ENCODE measurements at places on chromosomes 2 and 18. TPM values are rescaled to one million over a fixed set of nuclear protein-coding genes. Genes with fewer than 3 reads are reported as not detected.

DNA sequence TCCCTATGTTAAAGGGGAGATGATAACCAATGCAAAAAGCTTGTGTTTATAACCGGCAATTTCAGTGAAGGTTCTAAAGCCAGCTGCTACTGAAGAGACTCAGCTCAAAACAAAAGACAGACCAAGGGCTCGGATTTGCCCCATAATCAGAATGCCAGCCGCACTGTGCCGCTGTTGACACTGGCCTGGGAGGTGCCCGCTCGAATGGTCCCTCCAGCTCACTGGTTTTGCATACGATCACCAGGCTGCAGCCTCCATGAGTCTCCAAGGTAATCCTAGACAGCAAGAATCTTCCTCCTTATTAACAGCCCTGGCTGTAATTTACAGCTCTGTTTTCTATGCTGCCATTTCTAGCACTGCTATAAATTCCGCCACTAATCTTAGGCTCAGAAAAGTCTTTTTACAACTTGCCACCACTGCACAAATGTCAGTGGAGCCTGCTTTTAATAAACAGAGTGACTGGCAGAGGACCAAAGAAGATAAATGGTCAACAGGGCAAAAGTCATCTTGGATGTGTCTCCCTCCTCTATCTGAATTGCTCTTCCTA is 155.7 kb upstream of the SH3BP4 start:
- DNase-seq, result no peak

GRCh38 chr2:42917425-42917927 is 125.1 kb upstream of the HAAO start:
- DNase-seq, result no peak

GRCh38 chr18:62209046-62209445 is 22.0 kb downstream of the RELCH start:
- DNase-seq, result no peak

FBXO48 gene
- total RNA-seq, result 1.5 TPM

GCG gene
- total RNA-seq, result not detected

ALK gene
- total RNA-seq, result 6.4 TPM

DNA sequence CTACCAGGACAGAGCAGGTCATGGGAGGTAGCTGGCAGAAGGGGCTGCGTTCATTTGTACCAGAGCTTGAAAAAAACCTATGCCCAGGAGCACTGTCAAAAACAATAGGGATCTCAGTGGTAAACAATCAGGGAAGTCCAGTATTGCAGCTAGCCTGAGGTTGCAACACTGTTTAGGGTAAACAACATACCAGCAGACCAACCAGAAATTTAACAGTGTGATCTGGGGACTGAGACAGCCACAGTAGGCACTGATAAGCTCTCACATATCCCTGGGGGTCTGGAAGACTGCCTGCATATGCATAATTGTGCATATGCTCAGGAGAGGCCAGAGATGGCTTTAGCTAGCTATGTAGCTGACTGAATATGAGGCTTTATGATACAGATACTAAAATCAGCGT is 12.0 kb upstream of the ZCCHC2 start:
- no peak for DNase-seq

- DNase-seq, result no peak
Measured at GRCh38 chr2:96767135-96767871, 6.6 kb downstream of the CNNM4 start.

G6PC2 gene
- not detected for total RNA-seq

MTIF2 gene
- total RNA-seq, result 14.6 TPM

DNA sequence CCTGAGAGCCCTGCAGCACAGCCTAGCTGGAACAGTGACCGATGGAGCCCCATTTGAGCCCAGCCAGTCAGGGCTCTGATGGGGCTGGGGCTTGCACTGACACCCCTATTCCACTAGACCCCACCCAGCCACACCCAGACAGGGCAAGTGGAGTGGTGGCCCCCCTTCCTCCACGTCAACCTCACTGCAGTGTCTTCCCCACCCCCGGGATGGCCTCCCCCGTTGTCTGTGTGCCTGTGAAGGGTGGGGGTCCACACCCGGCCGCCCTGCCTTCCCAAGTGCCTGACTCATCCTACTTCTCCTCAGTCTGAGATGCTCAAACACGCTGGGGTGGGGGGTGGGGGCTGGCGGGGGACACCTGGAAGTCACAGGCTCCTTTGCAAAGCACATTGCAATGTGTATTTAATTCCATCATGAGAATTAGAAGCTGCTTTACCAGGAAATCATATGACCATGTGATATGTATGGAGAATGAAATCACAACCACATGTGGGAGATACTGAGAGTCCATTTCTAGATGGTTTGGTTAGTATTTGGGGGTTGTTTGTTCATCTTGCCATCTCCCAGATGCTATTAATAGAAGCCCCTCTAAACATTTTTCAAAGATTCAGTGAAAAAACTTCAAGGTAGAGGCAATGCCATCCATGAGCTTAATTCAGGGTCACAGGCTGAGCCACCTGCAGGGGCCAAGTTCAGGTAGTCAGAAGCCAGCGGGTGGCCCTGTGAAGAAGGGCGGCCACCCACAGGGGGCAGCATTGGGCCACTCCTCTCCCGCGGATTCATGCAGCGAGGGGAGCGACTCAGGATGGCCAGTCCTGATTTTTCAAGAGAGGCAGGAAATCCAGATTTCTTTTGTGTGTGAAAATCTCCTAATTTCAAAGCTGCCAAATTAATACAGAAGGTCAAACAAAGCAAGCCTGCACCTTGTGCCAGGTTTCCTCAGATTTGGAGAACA is 22.7 kb upstream of the GMPPA start:
- peak; percentile 79 for DNase-seq

DNA sequence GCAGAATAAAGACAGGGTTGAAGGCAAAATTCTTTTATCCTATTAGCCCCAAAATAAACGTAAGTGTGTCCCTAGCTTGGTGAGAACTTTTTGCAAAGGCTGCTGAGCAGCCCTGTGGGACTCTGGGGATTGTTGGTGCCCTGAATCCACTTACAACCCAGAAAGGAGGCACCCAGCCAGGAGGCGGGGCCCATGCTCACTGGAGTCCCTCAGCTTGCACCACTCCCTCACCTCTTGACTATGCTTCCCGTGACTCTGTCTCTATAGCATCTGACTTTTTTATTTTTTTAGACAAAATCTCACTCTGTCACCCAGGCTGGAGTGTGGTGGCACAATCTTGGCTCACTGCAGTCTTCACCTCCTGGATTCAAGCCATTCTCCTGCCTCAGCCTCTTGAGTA is 15.8 kb upstream of the COL6A3 start:
- DNase-seq, result no peak

GKN1 gene
- not detected for total RNA-seq

DNA sequence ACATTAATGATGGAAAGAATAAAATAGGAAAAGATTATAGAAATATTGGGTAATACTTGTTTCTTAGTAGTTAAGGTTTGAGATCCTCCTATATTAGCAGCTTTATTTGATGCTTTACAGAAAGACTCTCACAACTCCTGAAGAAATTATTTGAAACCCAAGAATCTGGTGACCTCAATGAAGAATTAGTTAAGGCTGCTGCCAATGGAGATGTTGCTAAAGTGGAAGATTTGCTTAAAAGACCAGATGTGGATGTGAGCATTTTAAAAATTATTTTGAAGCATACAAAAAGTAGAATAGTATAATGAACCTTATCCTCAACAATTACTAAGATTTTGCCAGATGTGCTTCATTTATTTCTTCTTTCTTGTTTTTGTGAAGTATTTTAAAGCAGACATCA is 59.1 kb downstream of the MIB1 start:
- no peak for DNase-seq

TMEM198 gene
- total RNA-seq, result 13.0 TPM

DNA sequence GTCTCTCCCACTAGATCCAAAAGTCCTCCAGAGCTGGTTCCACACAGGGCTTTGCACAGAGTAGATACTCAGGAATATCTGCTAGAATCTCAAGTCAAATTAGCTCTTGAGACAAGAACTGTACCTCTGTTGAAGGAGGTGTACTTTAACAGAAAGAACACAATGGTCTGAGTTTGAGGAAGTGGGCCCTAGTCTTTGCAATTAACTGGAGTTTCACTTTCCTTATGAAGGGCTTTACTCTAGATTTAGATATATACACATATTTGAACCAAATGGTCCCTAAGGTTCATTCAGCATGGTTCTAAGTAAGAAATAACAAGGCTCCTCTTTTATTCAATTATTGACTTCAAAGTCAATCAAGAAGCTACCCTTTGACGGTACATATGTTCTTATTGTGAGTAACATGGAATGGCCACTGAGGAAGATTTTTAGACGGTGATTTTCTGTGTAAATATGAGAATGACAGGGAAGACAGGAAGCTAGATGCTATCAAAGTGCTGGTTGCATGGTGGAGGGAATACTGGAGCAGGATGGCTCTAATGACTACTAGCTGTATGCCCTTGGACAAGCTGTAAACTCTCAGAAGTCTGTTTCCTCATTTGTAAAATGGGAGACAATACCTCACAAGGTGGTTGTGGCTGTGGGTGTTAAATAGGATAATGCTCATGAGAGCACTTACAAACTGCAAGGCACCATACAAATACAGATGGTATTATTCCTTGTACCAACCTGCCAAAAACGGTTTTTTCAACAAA is 73.5 kb upstream of the SERTAD2 start:
- no peak for DNase-seq

TEX44 gene
- total RNA-seq, result not detected

- no peak for DNase-seq
Measured at GRCh38 chr2:59184276-59185020, 943.3 kb upstream of the FANCL start.

- DNase-seq, result no peak
Measured at GRCh38 chr18:79007440-79007839, 27.8 kb downstream of the SALL3 start.

DNA sequence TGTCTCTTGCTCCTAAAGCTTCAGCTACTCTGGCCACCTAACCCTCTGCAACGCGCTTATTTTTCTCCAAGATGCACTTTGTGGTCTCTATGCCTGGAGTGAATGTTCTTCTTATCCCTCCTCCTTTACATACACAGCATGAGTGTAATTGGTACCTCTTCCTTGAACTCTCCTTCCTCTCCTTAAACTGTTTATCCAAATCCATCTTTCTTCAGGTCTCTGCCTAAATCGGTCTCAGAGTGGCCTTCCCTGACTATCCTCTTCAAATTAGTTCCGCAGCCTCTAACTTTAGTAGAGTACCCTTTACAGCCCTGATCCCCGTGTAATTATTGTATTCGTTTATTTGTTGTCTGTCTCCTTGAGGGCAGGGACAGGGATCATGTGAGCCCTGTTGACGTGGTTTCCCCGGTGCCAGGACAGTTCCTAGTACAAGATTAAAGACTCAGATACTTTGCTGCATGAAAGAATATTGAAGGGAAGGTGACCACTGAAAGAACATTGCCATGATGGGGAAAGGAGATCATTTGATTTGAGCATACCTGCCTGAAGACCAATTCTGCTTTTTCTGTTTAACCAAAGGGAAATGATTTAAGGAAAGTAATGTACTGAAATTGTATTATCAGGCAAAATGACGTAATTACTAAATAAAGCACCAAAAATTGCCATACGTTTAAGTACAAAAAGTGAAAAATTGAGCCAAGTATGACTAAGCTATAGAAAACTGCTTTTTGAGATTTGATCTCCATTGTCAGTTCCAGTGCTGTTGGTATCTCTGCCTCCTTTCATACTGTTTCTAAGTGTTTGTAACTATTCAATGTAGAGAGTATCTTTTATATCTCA is 1.2 kb downstream of the CNOT9 start:
- no peak for DNase-seq

GRCh38 chr2:64742678-64743077 is 89.0 kb upstream of the SERTAD2 start:
- no peak for DNase-seq

GRCh38 chr2:190656301-190656700 is 7.4 kb downstream of the NAB1 start:
- no peak for DNase-seq

GRCh38 chr2:42386682-42387081 is 25.7 kb upstream of the COX7A2L start:
- no peak for DNase-seq

DNA sequence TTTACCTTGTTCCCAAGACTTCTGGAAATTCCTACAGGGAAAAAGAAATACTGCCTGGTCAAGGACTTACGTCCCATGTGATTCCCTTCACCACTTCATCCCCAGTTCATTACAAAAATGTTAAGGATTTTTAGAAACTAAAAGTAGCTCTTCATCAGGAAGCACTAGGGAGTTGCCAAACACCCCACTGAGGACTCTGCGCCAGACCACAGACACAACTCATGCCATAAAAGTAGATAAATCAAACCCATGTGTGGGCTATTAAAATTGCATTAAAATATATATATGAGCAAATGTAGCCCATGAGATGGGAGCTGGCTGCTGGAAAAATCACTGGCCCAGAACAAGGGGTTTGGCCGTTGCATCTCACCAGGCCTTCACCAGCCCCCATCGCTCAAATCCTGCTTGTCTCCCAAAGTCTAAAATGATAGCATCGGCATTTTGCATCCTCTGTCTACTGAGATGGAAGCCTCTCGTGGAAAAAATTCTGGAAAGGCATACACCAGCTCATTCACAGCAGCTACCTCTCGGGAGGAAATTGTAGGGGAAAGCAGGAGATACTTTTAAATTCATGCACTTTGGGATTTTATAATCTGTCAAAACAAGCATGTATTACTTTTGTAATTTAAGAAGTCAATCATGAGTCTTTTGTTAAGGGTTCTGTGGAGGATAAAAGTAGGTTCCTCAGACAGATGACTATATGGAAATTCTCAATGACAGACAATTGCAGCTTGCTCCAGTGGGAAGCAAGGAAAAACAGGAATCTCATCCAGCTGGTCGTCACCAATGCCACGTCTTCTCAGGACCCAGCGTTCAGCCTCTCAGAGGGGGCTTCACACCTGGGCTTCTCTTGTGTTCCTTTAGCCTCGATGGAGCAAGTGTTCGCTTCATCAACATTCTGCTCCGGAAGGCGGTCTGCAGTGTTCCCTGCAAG is 113.9 kb downstream of the MREG start:
- DNase-seq, result no peak

SKOR2 gene
- 19.9 TPM for total RNA-seq

DNA sequence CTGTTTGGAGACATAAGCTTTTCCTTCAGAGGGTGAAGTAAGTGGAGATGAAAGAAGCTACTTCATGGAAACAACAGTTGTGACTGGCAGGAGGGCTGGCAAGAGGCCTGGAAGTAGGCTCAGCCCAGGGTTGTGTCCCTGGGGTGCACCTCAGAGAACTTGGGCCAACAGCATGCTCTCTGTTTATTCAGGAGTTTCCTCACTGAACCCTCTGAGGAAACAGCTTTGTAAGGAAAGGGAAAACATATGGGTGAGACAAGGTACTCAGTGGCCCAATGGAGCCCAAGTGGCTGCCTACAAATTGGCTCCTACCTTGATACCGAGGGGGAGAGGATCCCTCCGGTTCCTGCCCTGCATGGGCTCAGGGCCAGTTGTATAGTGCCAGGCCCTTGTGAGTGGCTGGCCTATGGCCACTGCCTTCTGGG is 115.5 kb upstream of the ITGA6 start:
- no peak for DNase-seq
